WTC11 (cell line): ENCODE measurements at places on chromosomes 4 and X.
A peak's percentile ranks its signal among the peaks of the same experiment; 100 is the strongest.

DNA sequence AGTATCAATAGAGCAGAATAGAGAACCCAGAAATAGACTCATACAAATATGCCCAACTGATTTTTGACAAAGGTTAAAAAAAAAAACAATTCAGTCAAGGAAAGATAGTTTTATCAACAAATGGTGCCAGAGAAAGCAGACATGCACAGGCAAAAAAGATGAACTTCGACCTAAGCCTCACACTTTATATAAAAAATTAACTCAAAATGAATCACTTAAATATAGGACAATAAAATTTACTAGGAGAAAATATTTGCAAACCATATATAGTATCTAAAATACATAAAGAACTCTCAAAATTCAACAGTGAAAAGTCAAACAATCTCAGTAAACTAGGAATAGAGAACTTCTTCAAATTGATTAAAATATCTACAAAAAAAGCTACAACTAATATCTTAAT is 29.7 kb downstream of the HUWE1 start:
- no peak for DNase-seq

DNA sequence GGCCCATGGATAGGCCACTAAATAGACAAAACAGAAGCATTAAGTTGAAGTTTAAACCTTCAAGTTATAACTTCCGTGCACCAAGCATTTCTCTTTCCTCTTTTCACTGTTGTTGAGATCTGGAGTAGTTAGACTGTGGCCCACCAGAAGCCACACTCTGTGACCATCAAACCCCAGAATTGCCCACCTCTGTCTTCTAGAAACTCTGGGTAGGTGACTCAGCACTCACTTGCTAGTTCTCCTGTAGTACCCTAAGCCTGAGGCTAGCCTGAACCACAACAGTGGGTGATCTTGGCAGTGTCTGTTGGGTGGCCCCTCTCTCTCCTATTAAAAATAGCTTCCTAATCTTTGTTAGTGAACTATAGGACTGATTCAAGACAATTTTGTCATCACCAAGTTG is 24.6 kb upstream of the CD40LG start:
- no peak for DNase-seq

DNA sequence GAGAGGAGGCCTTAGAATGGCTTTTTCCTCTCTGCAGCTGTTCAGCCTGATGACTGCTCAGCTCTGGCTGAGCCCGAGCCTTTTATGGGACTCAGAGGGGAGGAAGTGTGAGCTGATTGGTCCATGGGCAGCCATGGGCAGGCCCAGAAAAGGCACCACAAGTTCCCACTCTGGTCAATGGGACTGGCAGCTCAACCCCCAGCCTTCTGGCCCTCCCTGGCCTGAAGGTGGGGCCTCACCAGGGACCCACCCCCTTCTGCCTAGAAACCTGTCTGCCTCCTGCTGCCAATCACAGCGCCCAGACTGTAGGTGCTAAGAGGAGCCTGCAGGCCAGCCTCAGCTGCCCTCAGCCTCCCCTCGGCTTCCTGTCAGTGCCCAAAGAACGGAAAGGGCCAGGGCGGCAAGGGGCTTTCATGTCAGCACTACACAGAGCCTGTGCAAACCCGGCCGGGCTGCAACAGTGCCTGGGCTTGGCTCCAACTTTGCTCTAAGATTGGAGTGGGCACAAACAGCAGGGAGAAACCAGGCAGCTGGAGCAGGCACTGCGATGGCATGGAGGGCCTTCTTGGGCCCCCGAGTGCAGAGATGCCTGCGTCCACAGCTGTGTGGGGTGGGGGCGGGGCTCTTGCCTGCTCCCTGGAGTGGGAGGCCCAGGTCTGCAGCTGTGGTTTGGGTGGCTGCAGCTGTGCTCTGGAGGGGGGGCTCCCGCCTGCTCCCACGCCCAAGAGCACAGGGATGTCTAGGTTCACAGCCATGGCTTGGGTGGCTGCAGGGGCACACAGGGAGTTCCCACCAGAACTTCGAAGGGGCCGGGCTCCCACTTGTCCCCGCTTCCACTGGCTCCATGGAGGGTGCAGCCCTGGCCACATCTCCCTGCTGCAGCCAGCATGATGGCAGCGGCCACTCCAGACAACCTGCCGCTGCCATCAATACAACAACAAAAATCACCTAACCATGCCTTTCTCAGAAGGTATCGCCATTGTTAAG is 92.6 kb downstream of the NXF2 start:
- DNase-seq = peak; percentile 10

DNA sequence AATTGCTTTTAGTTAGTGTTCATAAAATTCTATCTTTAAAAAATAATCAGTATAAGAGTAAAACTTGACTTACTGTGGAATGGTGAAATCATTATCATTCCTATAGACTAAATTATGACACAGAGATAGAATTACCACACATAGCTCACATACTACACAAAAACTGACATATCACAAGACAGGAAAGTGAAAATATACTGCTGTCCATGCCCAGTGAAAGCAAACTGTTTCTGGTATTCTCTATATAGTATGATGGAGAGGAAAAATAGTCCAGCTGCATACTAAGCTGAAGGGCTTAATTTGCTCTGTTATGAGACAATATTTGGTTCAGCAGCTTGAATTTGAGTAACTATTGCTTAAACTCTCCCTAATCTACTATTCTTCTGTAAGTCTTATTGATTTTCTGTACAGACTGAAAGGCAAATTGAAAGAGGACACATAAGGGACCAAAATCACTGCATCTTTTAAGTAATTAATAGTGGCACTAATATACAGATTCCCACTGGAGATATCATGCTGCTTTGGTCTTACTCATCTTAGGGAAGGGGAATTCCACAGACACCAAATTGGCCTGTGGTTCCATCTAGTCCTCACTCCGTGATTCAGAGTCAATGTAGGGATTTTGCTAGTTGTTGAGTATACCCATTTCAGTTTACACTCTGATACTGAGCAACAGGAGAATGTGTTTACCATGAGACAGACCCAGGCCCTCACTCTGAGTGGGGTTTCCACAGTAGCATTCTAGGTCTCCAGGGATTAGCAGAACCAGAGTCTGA is 47.4 kb upstream of the AGA start:
- DNase-seq = no peak

DNA sequence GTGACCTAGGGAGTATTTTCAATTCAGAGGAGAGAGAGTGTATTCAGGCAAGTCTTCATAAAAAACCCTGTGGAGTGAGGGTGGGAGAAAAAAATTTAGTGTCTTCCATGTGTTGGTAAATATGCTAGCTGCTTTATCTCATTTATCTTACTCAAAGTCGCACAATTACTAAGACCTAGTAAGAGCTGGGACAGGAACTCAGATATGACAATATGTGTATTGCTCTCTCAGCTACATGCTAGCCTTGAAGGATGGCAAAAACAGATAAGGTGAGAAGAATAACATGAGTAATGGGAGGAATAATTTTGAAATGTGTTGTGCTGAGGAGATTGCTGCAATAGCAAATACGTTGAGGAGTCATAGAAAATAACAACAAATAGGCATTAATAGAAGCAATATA is 458.6 kb downstream of the SH2D1A start:
- DNase-seq = no peak

GRCh38 chr4:79918292-79918691 is 154.7 kb downstream of the ANTXR2 start:
- no peak for DNase-seq

- DNase-seq = peak; percentile 39
Measured at GRCh38 chr4:95362906-95363558, 185.7 kb downstream of the UNC5C start.

DNA sequence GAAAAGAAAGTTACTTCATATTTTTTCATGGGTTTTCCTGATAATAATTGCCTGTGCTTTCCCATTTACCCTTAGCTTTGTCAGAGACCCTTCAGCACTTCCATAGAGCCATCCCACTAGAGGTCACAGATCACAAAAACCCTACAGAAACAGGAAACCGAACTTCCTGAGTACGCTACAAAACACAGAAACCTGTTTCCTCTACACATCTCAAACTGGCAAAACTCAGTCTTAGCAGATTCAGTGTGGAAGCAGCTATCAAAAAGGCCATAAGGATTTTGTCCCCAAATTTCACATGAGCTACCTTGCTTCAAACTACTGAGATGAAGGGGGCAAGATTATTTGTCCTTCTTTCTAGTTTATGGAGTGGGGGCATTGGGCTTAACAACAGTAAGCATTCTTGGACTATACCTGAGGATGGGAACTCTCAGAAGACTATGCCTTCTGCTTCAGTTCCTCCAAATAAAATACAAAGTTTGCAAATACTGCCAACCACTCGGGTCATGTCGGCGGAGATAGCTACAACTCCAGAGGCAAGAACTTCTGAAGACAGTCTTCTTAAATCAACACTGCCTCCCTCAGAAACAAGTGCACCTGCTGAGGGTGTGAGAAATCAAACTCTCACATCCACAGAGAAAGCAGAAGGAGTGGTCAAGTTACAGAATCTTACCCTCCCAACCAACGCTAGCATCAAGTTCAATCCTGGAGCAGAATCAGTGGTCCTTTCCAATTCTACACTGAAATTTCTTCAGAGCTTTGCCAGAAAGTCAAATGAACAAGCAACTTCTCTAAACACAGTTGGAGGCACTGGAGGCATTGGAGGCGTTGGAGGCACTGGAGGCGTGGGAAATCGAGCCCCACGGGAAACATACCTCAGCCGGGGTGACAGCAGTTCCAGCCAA is at the start of gene MMRN1:
Gene MMRN1, plus strand, starts transcription at position 206 of the 902 bp plus-strand sequence. Its CDS starts 118 bp downstream, at position 324.
- no peak for DNase-seq

- peak; percentile 19 for DNase-seq
Measured at GRCh38 chrX:108165383-108166111, 74.0 kb downstream of the ATG4A start.

GRCh38 chr4:76420762-76421581 is at the start of gene CCDC158:
Gene CCDC158 (minus strand): TSS chr4:76421141. CDS start chr4:76403207, 17,934 bp downstream.
- DNase-seq = no peak

- no peak for DNase-seq
Measured at GRCh38 chr4:76023389-76023788, at the start of gene CXCL10. Gene CXCL10 (minus strand): TSS chr4:76023497. CDS start chr4:76023431, 66 bp downstream.

DNA sequence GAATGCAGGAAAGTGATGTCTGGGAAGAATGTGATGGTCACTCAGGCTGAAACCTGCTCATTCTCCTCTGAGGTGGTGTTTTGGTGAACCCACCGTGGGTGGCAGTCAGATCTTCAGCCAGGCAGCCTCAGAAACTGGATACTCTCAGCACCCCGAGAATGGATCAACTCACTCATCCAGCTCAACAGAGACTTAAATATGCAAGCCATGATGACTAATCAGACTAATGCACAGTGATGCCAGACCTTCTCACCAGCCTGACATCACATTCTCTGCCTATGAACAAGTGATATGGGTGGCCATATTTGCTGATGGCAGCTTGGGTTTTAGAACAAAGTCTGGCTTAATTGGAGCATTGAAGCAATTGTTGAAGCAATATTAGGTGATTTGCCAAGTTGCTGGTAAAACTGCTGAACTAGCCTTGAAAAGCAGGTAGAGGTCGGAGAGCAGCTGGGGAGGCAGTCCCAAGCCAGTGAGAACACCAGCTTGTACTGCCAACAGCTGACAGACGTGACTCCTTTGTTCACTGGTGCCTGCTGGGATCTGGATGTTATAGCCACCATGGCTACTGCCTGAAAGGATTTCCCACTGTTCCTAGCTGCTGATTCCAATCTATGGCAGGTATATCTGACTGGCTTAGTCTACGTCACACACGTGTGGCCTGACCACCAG is 608.1 kb downstream of the MID1IP1 start:
- DNase-seq = no peak

DNA sequence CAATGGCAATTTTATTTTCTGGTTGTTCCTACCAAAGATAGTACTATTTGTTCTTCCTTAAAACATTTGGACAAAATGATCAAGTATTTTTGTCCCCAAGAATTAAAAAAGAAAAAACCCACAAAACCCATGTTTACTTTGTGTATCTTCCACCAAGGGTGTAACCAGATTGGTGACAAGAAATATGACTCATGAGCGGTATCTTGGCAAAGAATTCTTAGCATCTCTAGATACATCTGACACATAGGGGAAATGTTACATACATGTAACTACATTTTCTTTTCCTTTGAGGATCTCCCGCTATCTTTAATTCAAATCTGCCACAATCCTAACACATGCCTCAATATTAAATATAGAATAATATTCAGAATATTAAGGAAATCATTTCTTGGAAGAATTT is 78.7 kb downstream of the WDFY3 start:
- DNase-seq = no peak

- no peak for DNase-seq
Measured at GRCh38 chrX:54798137-54798536, at the start of gene ITIH6. Gene ITIH6 (minus strand): TSS chrX:54798255. CDS start chrX:54798210, 45 bp downstream.

GRCh38 chrX:28205126-28205525 is 223.9 kb upstream of the DCAF8L1 start:
- no peak for DNase-seq

GRCh38 chr4:158811704-158812103 is 42.9 kb downstream of the FNIP2 start:
- DNase-seq = no peak

- no peak for DNase-seq
Measured at GRCh38 chr4:113471146-113471860, 290.2 kb downstream of the CAMK2D start.
